ENCODE measurements at places on chromosomes 6 and 20.

DNA sequence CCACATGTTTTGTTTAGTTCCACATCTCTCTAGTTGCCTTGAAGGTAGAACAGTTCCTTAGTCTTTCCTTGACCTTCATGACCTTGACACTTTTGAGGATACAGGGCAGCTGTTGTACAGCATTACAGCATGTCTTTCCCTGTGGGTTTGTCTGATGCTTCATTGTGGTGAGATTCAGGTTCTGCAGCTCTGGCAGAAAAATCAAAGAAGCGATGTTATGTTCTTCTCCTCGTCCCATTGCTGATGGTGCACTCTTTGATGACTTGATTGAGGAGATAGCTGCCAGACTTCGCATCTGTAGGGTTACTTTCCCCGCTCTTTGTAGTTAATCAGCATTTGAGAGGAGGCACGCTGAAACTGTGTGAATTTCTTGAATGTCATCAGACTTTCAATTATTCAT is 12.0 kb downstream of the CEBPB start:
- DNase-seq = no peak

- DNase-seq = no peak
Observed at GRCh38 chr6:74197310-74197709, 501.3 kb downstream of the CD109 start.

GRCh38 chr6:138499303-138500018 is at the start of gene NHSL1:
TSS of gene NHSL1 (minus strand) at chr6:138499494. CDS start at chr6:138499290, 204 bp downstream.
- DNase-seq = no peak

GRCh38 chr6:109299776-109300564 is 82.3 kb downstream of the CD164 start:
- no peak for DNase-seq

GRCh38 chr20:20548527-20549266 is 163.7 kb downstream of the RALGAPA2 start:
- no peak for DNase-seq

GRCh38 chr6:34132486-34133185 is 13.3 kb downstream of the GRM4 start:
- peak; percentile 52 for DNase-seq

GRCh38 chr6:65182681-65183080 is 524.3 kb downstream of the EYS start:
- DNase-seq = no peak

- DNase-seq = no peak
Observed at GRCh38 chr6:16894301-16894700, 133.0 kb upstream of the ATXN1 start.

GRCh38 chr6:34536251-34536958 is 19.7 kb downstream of the SPDEF start:
- no peak for DNase-seq

GRCh38 chr6:52474173-52474572 is 54.0 kb downstream of the EFHC1 start:
- DNase-seq = no peak

DNA sequence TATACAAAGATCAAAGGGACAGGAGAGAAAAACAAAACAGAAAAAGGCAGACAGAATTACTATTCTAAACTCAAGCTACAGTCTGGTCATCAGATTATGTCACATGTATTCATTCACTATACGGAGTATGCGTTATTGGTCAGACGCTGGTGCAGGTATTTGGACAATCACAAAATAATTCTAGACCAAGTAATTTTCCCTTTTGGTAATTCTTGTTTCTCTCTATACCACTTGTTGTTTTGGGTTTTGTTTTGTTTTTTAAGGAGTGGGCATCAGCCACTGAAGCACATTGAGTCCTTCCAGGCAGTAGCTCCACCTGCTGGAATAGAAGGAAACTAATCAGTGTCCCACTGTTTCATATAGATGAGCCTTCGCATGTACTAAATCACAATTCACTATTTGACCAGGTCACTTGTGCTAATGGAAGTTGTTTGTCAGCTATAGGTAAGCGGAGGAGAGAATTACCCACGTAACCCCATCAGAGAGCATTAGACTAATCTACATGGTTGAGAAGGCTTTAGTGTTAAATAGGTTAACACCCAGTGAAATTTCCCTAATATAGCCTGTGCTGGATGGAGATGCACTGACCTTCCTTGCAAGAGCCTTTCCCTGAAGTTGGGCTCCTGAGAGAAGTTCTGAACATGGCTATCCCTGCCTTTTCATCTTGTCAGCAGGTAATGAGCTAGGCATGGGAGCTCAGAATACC is 77.9 kb downstream of the TNFAIP3 start:
- DNase-seq = no peak

DNA sequence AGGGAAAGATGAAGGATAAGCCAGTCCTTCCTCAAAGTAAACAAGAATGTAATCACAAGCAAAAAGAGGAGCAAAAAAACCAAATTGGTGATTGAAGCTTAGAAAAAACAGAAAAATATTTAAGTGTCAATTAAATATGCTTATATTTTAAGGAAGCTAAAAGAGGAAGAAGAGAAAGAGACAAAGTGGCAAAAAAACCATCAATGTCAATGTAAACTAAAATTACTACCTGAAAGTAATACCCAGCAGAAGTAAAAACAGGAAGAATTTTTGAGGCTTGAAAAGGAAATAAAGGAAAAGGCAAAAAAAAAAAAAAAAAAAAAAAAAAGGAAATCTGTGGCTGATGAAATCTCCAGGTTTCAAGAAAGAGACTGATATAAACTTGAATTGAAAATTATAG is 36.2 kb upstream of the OGFRL1 start:
- no peak for DNase-seq

GRCh38 chr6:40721271-40721952 is 134.2 kb upstream of the LRFN2 start:
- no peak for DNase-seq

GRCh38 chr6:159639721-159640120 is 53.3 kb downstream of the SOD2 start:
- no peak for DNase-seq

DNA sequence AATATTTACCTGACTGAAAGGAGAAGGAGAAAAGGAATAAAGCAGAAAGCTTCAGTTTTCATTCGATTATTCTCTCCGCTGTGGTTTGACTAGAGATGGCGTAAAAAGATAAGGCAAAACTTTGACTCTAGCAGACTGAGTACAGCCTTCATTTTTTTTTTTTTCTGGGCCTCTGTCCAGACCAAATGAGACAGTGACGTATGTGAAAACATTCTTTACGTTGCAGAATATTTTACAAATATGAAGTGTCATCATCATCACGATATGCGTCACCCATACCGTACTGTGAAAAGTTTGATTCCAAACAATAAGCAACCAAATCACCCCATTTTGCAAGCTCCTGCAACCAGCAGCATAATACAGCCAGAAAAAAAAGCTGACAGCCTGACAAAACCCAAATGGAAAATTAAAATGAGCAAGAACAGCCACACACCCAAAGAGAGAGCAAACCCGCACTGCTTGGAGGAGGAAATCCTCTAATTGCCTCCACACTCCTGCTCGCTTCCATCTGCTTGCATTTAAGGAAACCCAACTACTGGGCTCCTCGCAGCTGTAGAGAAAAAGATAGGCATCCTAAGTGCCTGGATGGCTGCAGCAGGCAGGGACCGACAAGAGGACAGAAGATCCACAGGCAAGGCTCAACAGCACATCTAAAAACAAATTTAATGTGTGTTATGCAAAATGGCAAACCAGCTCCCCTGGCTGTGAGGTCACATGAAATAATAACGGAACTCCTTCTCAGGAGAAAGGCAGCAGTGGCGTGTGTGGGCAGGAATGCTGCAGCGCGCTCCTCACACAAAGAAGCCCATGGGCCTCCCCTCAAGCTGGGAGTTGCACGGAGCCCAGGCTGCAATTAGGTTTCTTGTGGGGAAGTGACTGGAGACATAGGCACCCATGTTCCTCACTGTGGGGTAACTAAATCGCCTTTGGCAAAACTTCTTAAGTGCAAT is 113.1 kb downstream of the FYN start:
- no peak for DNase-seq

DNA sequence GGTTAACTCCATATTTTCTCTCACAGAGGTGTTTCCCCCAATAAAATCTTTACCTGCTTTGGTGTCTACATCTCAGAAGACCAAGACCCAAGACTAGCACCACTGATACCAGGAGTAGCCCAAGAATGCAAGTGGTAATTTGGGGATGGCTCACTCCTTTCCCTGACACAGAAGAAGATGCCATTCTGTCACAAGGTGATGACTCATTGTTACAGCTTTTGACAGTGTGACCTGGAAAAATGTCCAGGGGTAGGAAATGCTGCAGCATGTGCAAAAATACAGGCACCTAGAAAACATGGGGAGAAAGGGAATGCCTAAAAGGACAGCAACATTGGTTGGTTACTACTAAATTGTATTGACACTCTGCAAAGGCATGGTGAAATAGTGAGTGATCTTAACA is 254.0 kb upstream of the GJE1 start:
- DNase-seq = no peak

GRCh38 chr20:57259121-57259937 is 7.1 kb downstream of the BMP7 start:
- no peak for DNase-seq

DNA sequence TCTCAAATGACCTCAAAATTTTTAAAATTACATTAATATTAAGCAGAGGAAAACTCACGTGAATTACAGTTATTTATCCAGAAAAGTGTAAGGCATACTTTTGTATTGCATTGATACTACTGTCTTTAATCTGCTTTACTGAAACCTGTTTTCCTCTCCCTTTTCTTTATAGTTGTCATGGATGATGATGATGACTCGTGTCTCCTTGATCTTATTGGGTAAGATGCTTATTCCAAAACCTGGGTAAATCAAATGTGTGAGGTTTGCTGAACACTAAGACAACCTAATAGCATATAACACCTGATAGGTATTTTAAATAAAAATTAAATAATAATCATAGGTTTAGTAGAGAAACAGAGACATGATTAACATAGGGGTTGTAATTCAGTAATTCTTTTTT is 40.0 kb downstream of the BICRAL start:
- no peak for DNase-seq

GRCh38 chr6:55562318-55562717 is 16.7 kb downstream of the HMGCLL1 start:
- DNase-seq = no peak

DNA sequence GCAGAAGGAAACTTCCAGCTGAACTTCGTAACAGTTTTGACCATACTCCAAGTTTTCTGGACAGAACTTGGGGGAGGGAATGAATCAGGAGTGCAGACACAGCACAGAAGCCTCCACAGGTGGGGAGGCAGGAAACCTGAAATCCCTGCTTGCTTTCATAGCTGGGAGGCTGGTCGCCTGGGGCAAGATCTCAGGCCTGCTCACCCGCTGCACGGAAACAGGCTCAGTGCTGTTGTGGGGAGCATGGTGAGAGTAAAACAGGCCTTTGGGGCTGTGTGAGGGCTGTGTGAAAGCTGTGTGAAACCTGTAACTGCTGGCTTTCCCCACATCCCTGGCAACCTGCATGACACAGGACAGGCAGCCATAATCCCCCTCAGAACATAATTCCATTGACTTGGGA is 85.2 kb upstream of the UFL1 start:
- no peak for DNase-seq

DNA sequence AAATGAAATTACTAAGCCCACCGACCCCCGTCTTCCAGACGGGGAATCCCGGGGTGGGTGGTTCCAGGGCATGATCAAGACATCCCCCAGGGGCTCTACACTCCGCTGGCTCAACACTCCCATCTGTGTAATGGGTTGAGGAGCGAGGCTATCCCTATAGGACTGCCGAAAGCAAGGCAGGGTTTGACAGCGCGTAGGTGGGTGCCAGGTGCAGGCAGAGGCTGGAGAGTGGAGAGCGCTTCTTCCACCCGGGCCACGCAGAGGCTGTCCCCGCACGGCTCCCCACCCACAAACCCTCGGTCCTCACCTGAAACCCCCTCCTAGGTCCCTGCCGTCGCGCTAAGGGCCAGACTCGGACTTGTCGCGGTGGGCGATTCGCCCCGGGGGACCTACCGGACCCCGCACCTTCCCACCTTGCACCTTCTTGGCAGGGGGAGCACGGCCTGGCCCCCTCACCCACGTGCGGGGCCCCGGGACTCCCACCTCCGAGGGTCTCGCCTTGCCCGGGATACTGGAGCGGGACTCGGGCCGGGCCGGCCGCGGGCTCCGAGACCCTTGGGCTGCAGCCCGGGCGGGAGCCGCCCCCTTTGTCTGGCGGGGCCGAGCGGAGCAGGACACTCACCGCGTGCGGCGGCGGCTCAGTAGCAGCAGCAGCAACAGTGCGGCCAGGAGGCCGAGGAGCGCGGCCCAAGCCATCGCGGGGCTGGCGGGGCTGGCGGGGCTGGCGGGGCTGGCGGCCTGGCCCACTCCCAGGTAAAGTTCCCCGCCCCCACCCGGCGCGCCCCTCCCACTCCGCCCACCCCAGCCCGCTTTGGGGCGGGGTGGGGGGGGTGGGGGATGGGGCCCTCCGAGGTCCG is at the start of gene PTGIS:
PTGIS (minus strand) TSS at position 717 of the 857 bp plus-strand sequence; CDS start at position 696, 21 bp downstream.
- no peak for DNase-seq

DNA sequence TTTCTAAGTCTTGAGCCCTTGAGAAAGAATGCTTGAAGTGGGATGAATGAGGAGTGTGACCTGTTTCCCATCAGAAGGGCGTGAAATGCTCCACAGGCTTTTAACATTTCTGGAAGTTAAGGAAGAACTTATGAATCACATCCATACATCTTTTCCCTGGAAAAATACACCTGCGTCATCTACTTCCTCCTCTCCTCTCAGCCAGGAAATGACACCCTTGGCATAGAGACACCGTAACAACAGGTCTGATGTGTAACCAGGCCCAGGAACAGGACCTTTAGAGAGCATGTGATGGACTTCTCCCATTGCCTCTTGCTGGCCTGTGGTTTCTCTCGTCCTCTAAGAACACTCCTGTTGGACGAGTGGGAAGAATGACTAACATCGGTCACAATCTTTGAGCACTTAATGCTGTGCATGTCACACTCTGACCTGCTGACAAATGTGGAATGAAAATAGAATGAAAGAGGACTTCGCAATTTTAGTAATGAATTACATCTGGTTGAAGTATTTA is 28.5 kb upstream of the CITED2 start:
- no peak for DNase-seq

DNA sequence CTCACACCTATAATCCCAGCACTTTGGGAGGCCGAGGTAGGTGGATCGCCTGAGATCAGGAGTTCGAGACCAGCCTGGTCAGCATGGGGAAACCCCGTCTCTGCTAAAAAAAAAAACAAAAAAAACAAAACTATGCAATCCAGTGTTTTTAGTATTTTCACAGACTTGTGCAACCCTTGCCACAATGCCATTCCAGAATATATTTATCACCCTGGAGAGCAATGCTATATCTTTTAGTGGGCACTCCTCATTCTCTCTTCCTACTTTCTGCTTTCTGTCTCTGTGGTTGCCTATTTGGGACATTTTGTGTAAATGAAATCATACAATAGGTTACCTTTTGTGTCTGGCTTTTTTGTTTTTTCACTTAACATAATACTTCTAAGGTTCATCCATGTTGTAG is 39.1 kb upstream of the MROH8 start:
- DNase-seq = no peak

All from H54 (cell line).